ENCODE measurements at places on chromosomes 4 and X. TPM values are rescaled to one million over a fixed set of nuclear protein-coding genes. Genes with fewer than 3 reads are reported as not detected.
A peak's percentile ranks its signal among the peaks of the same experiment; 100 is the strongest.

PDCL2 gene
- total RNA-seq: not detected

GRCh38 chrX:74246524-74246923 is 57.5 kb upstream of the ZCCHC13 start:
- H3K4me3 ChIP-seq: no peak overlapping the region
- no peak for DNase-seq
- H3K27me3 ChIP-seq: no peaks in the 10 kb centered on the region
- H3K27ac ChIP-seq: no peak overlapping the region
- no peaks in the 10 kb centered on the region for H3K36me3 ChIP-seq
- H3K4me1 ChIP-seq: no peaks in the 10 kb centered on the region

DNA sequence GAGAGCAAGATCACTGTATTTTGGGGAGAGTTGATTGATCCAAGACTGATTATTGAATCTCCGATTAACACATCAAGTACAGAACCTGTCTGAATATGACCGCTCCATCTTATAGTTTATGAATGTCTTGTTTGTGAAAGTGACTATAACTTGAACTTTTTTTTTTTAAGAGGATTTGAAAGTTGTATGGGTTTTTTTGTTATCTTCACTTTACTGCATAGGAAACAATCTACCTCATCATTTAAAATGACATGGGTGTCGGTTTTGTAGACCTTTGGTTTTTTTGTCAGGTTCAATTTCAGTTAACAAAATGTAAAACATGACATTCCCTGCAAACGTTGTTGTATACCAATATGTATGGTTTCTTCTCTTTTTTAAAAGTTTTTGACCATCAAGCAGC is 103.0 kb upstream of the NUDT6 start:
- no peaks in the 10 kb centered on the region for H3K27me3 ChIP-seq
- no peaks in the 10 kb centered on the region for H3K36me3 ChIP-seq
- no peak overlapping the region for H3K4me3 ChIP-seq
- H3K27ac ChIP-seq: no peak overlapping the region
- H3K4me1 ChIP-seq: no peaks in the 10 kb centered on the region

- H3K27ac ChIP-seq: no peak overlapping the region
- no peaks in the 10 kb centered on the region for H3K27me3 ChIP-seq
- no peak for DNase-seq
- H3K4me3 ChIP-seq: no peak overlapping the region
- H3K4me1 ChIP-seq: peaks cover 14% of the 10 kb centered on the region
These were observed 35.8 kb downstream of the SLC10A7 start for GRCh38 chr4:146485968-146486367.

GRCh38 chr4:15703439-15703838 is 574 bp downstream of the BST1 start:
- no peak for DNase-seq
- H3K36me3 ChIP-seq: no peaks in the 10 kb centered on the region
- no peak overlapping the region for H3K27ac ChIP-seq
- no peaks in the 10 kb centered on the region for H3K27me3 ChIP-seq
- H3K4me3 ChIP-seq: 0 out of 2 replicates have a peak overlapping the region, but pooled peaks have one; percentile 73

Data from GM12878 (cell line).